ENCODE measurements at places on chromosomes 5 and 9.

DNA sequence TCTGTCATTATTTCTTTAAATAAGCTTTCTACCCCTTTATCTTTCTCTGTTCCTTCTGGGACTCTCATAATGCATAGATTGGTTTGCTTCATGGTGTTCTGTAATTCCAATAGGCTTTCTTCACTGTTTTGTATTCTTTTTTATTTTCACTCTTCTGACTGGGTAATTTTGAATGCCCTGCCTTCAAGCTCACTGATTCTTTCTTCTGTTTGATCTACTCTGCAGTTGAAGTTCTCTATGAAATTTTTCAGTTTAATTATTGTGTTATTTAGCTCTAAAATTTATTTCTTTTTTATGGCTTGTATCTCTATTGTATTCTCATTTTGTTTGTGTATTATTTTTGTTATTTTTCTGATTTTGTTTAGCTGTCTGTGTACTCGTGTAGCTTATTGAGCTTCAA, 89.3 kb upstream of the SLCO4C1 start:
- no peaks in the 10 kb centered on the region for H3K36me3 ChIP-seq
- no peak overlapping the region for H3K4me3 ChIP-seq
- H3K4me1 ChIP-seq = no peaks in the 10 kb centered on the region
- H3K27me3 ChIP-seq = no peaks in the 10 kb centered on the region
- no peak overlapping the region for H3K27ac ChIP-seq

DNA sequence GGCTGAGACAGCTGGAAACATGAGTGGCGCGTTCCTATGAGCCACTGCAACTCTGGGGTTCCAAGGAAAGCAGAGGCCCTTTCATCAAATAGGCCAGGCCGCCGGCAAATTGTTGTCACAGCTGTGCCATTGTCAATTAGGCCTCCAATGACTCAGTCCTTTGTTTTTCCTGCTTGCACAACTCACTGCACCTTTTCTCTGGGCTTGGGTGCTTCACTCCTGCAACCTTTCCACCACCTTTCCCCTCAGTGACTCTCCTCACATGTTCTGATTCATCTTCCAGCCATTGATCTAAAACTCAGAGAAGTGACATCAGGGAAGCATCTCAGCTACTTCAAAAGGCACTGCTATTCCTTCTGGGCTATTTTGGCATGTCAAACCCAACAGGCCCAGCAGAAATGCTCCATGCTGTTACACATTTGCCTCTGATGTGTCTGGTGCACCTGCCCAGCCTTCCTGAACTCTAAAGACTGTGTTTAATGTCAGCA, 653.7 kb downstream of the NR2F1-AS1 start:
- DNase-seq = no peak
- no peak overlapping the region for H3K4me3 ChIP-seq

DNA sequence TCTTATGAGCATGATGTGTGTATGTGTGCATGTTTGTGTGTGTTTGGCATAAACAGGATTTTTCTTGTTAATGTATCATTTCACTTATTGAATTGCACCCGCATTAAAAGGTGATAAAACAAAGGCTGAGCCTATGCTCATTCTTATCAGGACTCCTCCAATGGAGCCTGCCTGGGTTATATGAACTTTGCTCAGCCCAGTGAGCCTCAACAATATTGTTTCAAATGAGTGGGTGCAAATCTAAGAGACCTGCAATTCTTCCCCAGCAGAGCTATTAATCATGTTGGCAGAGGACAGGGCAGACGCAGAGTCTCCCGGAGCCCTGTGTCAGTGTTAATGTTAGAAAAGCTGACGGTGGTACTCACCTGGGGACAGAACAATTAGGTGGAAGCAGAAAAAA, 71.6 kb downstream of the SH3RF2 start:
- no peak overlapping the region for H3K4me3 ChIP-seq
- no peaks in the 10 kb centered on the region for H3K4me1 ChIP-seq
- H3K36me3 ChIP-seq = no peaks in the 10 kb centered on the region
- no peak for DNase-seq

- H3K27me3 ChIP-seq = no peaks in the 10 kb centered on the region
- no peak overlapping the region for H3K27ac ChIP-seq
- no peak overlapping the region for H3K4me3 ChIP-seq
- no peaks in the 10 kb centered on the region for H3K4me1 ChIP-seq
- no peak for DNase-seq
These were observed 97.4 kb upstream of the TRIM32 start for GRCh38 chr9:116589392-116590354.

DNA sequence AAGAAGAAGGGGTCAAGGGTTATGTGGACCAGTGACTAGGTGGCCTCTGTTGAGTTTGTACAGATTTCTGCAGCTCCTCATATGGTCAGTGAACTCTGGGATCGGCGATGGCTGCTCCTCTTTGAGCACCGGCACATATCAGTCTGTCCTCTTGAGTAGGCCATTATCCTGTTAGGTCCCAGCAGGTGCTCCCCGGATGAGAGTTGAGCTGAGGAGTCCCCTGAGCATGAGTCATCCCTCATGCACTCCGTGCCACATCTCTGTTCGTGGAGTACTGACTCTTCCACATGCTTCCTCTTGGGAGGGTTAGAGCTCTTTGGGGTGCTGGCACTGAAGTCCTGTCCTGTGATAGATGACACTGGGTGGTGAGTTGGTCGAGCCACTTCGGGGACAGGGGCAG, 143.7 kb downstream of the PTTG1 start:
- no peak overlapping the region for H3K4me3 ChIP-seq
- no peaks in the 10 kb centered on the region for H3K27me3 ChIP-seq
- H3K36me3 ChIP-seq = no peaks in the 10 kb centered on the region
- no peak overlapping the region for H3K27ac ChIP-seq
- DNase-seq = no peak
- H3K4me1 ChIP-seq = no peaks in the 10 kb centered on the region

DNA sequence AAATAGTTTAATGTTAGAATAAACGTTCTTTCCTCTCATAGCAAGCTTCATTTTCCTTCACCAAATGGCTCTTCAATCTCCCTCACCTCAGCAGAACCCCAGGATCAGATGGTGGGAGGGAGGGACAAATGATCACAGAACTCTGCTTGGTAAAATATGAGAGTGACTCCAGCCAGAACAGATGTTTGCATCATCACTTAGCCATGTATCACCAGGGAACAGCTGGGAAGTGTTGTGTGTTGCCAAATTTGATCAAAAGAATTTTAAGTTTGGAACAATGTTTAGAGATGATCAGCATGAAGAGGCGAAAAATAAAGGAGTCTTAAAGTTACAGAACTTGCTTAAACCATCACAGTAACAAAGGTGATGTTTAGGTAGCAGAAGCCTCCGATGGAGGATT, 115.7 kb downstream of the FRMD3 start:
- H3K4me3 ChIP-seq = no peak overlapping the region
- peaks cover 13% of the 10 kb centered on the region for H3K4me1 ChIP-seq
- no peak overlapping the region for H3K27ac ChIP-seq
- no peaks in the 10 kb centered on the region for H3K36me3 ChIP-seq

DNA sequence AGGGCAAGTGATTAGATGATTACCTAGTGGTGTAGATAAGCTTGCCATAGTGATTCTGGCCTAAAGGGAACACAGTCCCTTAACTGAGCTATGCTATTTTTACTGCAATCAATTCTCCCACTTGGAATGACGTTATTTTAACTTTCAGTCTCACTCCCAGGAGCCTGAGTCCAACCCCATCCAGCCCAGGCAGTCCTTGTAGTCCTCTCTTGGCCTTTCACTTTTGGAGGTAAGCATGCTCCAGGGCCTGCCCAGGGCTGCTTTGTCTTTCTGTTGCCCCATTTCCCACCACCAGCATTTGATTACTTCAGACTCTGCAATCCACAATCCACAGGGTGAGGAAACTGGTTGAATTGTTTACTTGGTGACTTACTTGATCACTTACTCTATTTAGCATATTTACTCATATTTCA, 233.0 kb downstream of the CD180 start:
- no peak overlapping the region for H3K27ac ChIP-seq
- DNase-seq = no peak
- H3K36me3 ChIP-seq = no peaks in the 10 kb centered on the region
- H3K4me1 ChIP-seq = peaks cover 12% of the 10 kb centered on the region
- no peaks in the 10 kb centered on the region for H3K27me3 ChIP-seq

DNA sequence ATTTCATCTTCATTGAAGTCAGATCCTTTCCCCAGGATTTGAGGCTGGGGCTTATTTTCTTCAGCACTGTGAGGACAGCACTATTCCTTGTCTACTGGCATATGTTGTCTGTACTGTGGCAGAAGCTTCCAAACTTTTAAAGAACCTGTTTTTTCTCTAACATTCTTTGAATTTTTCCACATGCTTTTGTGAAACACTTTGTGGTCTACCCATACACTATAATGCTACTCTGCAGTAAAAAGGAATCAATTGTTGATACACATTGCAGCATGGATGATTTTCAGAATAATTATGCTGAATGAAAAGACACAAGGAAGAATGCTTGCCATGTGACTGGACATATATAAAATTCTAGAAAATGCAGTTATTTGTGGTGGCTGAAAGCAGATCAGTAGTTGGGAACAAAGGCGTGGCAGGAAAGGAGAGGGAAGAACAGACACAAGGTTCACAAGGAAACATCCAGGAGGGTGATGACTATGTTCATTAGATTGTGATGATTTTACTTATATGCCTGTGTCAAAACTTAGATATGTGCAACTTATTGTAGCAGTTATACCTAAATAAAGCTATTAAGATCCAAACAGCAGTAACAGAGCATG, 96.8 kb downstream of the WNK2 start:
- H3K27me3 ChIP-seq = no peaks in the 10 kb centered on the region
- no peak overlapping the region for H3K4me3 ChIP-seq
- H3K27ac ChIP-seq = no peak overlapping the region
- no peaks in the 10 kb centered on the region for H3K4me1 ChIP-seq
- DNase-seq = no peak
- no peaks in the 10 kb centered on the region for H3K36me3 ChIP-seq

GRCh38 chr5:16806711-16807546, 129.2 kb downstream of the MYO10 start:
- H3K4me1 ChIP-seq = peaks cover 17% of the 10 kb centered on the region
- H3K4me3 ChIP-seq = no peak overlapping the region
- H3K27ac ChIP-seq = no peak overlapping the region
- H3K36me3 ChIP-seq = no peaks in the 10 kb centered on the region
- DNase-seq = no peak

DNA sequence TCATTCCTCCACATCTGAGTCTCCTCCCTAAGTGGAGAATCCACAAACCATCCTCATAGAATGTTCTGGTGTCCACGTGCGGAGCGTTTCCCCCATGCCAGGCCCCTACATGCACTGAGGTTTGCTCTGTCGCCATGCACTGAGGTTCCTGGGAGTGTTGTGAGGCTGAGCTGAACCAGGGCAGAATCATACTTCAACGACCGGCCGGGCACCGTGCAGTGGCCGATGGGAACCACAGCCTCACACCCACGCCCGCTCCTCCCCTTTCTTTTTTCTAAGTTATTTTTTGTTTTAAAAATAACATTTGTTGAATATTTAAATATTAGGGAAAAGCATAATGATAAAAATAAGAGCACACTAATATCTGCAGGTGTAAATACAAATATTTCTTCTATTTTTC, 260.4 kb upstream of the IRX4 start:
- no peak for DNase-seq
- H3K27ac ChIP-seq = no peak overlapping the region
- H3K27me3 ChIP-seq = no peaks in the 10 kb centered on the region
- no peaks in the 10 kb centered on the region for H3K4me1 ChIP-seq
- no peak overlapping the region for H3K4me3 ChIP-seq

DNA sequence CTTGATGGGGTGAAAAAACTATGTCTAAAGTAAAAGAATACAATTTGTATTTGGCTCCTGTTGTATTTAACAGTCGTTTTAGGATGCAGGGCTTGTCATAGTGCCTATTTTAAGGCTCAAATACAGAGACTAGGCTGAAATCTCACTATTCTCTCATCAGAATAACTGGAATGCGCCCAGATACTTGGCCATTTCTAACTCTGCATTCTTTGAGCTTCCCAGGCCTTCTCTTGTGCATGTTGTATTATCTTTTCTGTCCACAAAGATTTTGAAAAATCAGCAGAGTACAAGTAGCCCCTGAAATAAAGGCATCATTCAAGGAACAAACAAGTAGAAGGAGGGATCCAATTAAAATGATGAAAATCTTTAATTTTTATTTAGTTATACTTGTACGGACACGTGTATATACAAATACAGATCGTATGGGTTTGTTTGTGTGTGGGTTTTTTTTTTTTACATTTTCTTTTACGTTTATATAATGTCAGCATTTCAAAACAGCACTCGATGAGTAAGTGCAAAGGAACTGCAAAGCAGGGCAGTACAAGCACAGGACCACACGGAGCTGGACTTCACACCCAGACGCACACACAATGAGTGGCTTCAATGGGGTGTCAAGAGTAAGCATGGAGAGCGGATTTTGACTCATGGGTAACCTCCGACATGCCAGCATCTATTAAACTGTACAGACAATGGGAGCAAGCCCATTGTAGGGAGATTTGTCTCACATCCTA, 294.0 kb downstream of the EFNA5 start:
- no peak overlapping the region for H3K27ac ChIP-seq
- H3K36me3 ChIP-seq = no peaks in the 10 kb centered on the region
- no peak overlapping the region for H3K4me3 ChIP-seq
- no peaks in the 10 kb centered on the region for H3K27me3 ChIP-seq
- H3K4me1 ChIP-seq = no peaks in the 10 kb centered on the region

DNA sequence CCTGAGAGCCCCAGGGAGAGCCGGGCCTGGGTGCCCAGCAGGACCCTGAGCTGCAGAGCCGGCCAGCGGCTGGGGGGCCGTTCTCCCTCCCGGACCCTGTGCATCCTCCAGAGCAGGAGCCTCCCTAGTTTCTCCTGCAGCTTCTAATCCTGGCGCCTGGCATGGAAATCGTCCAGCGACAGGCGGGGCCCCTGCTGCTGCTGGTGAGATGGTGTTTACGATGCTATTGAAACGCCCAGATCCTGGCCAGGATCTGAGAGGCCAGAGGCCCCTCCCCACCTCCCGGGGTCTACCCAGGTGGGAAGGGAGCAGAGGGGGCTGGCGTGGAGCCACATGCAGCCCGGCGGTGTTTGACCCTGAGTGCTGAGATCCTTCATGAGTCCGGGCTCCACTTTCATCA, 38.2 kb upstream of the CEP72 start:
- no peak overlapping the region for H3K27ac ChIP-seq
- no peaks in the 10 kb centered on the region for H3K4me1 ChIP-seq
- no peaks in the 10 kb centered on the region for H3K27me3 ChIP-seq
- no peak for DNase-seq

DNA sequence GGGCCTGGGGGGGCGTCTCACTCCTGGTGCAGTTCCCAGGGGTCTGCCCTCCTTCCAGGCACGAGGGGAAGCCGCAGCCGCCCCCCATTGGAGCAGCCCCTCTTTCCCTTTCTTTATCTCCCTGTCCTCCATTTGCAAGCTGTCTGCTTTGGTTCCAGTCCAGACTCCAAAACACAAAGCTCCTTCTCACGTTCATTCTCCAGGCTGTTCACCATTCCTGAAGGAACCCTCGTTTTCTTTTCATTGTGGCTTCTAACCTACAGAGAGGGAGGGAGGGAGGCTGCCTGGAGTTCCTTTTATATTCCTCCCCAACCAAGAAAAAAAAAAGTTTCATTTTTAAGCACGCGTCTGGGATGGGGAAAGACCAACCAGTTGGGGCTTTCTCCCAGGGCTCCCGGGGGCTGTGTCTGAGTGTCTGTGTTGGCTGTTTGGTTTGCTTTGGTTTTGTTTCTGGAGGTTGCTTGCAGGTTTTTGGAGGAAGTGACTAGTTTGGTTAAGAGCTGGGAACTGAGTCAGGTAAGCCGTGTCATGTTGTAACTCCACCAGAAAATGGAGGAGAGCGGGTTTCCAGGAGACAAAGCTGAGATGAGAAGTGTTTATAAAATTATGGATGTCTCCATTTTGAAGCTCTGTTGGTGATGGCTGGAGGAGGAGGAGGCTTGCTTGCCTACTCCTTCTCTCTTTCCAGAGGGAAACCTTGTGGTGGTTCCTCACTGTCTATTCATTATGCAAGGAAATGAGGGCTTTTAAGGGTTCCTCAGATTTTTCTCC, 1.6 kb downstream of the ZNF462 start:
- H3K27me3 ChIP-seq = no peaks in the 10 kb centered on the region
- peak overlapping the region; percentile 71 for H3K4me3 ChIP-seq
- no peaks in the 10 kb centered on the region for H3K36me3 ChIP-seq
